ENCODE measurements at places on chromosomes 2 and 18. TPM values are rescaled to one million over a fixed set of nuclear protein-coding genes. Genes with fewer than 3 reads are reported as not detected.

CYS1 gene
- 7.0 TPM for total RNA-seq

UGT1A5 gene
- not detected for total RNA-seq

DNA sequence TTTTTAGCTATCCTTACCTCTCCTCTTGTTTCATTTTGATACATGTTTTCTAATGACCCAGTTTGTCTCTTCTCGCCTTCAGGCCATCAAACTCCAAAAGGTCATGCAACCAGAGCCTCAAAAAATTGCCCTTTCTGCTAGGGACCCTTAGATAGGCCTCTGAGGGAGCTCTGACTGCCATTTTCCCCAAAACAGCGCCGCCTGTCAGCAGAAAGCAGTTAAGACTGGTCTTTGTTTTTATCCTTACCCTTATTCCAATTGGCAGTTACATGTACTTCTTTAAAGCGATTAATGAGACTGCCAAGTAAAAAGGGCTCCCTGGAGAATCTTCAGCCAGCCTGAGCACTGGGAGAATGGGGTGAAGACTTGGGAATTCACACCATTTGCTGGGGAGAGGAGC is 55.1 kb upstream of the RIT2 start:
- H3K4me3 ChIP-seq = no peak overlapping the region
- no peak for DNase-seq
- H3K27me3 ChIP-seq = no peaks in the 10 kb centered on the region

GRCh38 chr2:96523659-96524481 is 12.7 kb upstream of the ARID5A start:
- H3K36me3 ChIP-seq = no peaks in the 10 kb centered on the region
- H3K4me3 ChIP-seq = no peak overlapping the region

- no peak overlapping the region for H3K27ac ChIP-seq
- DNase-seq = no peak
- no peaks in the 10 kb centered on the region for H3K4me1 ChIP-seq
- H3K27me3 ChIP-seq = peaks cover 30% of the 10 kb centered on the region
- no peak overlapping the region for H3K4me3 ChIP-seq
Measured at GRCh38 chr2:888211-888801, 62.3 kb upstream of the SNTG2 start.
